ENCODE measurements at places on chromosomes 2 and 18.

DNA sequence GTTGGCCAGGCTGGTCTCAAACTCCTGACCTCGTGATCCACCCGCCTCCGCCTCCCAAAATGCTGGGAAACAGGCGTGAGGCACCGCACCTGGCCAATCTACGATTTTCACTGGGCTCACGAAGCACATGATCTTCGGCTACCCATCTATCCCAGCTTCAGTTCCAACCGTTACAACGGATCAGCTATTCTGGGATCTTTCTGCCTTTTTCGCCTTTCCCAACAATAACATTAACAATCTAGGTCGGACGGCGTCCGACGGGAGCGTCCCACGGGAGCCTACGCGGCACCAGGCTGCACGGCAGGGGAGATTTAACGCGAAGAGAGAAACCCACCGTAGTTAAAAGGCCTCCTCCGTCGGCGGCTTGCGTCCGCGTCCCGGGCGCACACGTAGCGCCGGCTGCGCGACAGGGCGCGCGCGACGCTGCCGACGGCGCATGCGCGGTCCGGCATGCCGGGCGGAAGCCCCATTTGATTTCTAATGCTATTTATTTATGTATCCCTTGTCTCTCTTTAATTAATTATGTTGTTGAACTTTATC is at the start of gene MSL3B:
TSS of gene MSL3B (minus strand) at position 394 of the 540 bp plus-strand sequence.
- peak; percentile 71 for DNase-seq

- DNase-seq: no peak
Observed at GRCh38 chr2:70630761-70631160, 77.1 kb upstream of the TGFA start.

GRCh38 chr2:186639939-186640338 is 50.1 kb downstream of the ITGAV start:
- no peak for DNase-seq

DNA sequence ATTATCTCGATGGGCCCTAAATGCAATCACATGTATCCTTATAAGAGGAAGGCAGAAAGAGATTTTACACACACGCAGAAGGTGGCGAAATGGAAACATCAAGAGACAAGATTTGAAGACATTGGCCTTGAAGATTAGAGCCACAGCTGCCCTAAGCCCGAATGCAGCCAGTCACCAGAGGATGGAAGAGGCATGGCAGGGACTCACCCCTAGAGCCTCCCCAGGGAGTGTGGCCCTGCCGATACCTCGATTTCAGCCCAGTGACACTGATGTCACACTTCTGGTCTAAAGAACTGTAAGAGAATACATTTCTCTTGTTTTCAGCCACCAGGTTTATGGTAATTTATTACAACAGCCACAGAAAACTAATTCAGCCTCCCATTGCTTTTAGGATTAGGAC is 17.4 kb downstream of the TTC39C start:
- DNase-seq: no peak

DNA sequence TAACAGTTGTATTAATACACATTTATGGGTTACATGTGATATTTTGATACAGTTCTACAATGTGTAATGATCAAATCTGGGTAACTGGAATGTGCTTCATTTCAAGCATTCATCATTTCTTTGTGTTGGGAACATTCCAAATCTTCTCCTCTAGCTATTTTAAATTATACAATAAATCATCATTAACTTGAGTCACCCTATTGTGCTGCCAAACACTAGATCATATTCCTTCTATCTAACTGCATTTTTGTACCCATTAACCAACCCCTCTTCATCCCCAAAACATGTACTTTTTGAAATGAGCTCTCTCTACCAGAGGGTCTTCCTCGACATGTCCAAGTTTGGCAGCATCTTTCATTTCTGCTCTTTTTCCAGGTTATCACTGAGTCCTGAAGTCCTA is 81.1 kb upstream of the TTC39C start:
- no peak for DNase-seq

DNA sequence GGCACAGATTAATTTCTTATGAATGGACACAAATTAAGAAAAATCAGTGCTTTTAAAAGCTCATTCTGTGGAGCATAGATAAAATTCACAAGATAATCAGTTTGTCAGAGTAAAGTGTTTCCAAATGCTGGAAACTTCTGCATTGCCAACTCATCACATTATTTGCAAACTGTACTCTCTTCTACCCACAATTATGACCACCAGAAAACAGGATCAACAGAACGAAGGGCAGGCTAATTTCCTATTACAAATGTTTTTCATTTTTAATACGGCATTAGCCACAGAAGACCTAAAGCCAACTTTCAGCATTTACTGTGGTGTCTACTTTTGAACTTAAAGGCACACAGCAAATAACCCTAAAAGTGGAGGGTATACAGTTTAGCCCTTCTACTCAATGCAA is 6.0 kb downstream of the IRS1 start:
- no peak for DNase-seq

DNA sequence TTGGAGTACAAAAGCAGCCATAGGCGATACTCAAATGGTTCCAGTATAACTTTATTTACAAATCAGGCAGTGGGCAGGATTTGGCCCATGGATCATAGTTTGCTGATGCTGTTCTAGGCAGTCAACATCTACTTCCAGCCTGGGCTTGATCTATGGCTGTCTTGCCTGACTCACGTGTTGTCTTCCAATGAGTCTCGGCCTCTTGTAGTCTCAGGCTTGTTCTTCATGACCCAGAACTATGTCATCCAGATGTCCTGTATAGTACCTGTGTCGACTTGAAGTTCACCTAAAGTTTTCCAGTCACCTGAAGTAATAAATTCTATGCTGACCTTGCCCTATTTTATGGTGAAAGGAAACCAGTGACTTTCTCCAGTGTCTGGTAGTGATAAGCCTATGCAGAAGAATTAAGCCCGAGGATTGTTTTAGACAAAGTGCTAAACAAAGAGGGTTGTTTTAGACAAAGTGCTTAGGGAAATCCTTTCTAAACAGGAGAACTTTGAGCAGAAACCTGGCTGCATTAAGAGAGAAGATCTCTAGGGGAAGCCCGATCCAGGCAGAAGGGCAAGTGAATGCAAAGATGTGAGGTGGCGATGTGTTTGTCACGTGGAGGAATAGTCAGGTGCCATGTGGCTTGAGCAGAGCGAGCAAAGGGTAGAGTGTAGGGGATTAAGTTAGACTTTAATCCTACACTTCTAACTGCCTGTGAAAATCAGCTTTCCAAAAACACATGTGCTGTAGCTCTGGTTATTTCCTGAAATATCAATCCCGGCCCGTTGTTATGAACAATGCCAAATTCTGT is 8.5 kb upstream of the THNSL2 start:
- DNase-seq: no peak

- DNase-seq: no peak
Observed at GRCh38 chr2:105820691-105821090, 76.0 kb downstream of the NCK2 start.
